Kidney epithelial cell (primary cell): ENCODE measurements at places on chromosomes 3 and 15. TPM values are rescaled to one million over a fixed set of nuclear protein-coding genes. Genes with fewer than 3 reads are reported as not detected.

DNA sequence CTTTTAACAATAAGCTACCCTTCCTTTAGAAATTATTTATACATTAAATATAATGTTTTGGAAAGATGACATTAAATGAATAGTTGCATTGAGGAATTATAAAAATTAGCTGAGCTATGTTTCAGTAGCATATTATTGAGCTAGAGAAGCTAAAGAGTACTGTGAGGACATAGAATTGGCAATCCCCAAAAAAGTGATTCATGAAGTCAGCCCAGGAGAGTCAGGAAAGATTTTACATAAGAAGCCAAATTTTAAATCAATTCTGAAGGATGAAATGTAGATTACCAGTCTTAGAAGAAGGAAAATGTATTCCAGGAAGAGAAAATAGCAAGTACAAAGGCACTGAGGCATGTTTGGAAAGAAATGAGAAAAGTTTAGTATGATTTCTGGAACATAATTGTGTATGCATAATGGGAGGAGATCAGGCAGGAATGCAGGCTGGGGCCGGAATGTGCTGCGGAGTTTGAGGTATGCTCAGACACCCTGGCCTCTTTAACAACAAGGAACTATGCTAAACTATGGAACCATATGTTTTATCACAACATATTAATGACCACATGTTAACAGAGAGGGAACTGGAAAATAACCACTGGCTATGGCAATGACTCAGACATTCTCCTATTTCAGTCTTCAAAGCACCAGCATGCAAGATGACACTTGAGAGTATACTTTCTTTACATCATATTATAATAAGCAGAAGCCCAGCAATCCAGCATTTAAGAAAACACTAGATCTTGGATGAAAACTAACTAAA is 103.3 kb upstream of the COL8A1 start:
- peak; percentile 9 for DNase-seq

DNA sequence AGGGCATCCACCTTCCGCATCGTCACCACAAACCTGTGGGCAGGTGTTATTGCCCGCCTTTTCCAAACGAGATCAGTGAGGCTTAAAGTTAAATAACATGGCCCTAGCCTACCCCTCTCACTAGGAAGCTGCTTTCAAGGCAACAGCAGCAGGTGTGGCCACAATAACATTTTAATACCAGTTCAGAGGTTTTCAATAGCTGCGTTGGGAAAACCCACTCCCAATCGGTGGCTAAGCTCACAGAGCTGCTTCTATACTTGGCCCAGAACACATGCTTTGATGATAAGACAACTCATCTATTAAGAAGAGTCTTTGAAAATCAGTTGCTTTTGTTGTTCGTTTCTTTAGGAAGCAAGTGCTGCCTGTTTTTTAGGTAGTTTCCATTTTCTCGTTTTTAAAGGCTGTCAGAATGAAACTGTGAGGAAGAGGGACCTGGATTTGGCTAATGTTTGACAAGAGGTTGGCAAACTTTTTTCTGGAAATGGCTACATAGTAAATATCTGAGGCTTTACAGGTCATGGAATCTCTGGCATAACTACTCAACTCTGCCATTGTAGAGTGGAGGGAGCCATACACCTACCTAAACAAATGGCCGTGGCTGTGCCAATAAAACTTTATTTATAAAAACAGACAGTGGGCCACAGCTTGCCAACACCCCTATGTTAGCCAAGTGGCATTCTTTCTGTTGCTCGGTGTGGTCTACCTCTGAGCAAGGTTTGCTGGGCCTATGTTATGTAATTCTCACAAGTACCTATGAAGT is 179.6 kb downstream of the FEZF2 start:
- DNase-seq: no peak

- DNase-seq: no peak
These were observed 277.2 kb downstream of the CHST2 start for GRCh38 chr3:143396790-143397189.

GRCh38 chr3:69660631-69661030 is 78.6 kb upstream of the MITF start:
- no peak for DNase-seq

DNA sequence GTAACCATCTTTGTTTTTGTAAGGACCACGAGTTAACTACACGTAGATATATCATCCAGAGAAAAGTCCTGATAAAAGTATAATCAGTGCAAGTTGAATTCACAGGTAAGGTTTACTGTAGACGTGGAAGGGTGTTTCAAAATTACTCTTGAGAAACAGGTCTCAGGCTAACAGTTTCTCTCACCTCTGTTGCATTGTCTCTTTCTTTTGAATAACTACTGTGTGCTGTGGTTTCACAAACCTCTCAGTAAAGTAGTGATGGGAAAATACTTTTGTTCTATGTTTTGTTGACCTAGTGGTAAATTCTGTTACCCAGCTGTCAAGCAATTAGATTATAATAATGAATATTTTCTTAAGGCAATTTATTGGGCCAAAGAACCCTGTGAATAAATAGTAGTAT is 75.2 kb downstream of the RBMS3 start:
- no peak for DNase-seq

DNA sequence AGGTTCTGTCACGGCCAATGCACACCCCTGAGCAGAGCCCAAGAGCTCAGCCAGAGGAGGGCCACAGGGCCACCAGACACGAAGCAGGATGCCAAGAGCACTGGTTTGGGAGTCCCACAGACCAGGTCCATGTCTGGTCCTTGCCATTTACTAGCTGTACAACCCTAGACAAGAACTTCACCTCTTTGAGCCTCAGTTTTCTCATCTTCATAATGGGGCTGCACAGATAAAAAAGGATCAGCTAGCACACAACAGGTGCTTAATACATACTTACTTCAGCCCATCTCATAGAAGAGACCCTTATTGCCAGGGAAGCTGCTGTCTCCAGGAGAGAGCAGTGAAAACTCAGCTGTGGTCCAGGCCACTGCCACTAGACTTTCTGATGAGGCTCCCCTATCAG is 152.0 kb downstream of the NUP210 start:
- DNase-seq: no peak

GRCh38 chr3:13308380-13308801 is 111.7 kb downstream of the NUP210 start:
- DNase-seq: peak; percentile 9

DNA sequence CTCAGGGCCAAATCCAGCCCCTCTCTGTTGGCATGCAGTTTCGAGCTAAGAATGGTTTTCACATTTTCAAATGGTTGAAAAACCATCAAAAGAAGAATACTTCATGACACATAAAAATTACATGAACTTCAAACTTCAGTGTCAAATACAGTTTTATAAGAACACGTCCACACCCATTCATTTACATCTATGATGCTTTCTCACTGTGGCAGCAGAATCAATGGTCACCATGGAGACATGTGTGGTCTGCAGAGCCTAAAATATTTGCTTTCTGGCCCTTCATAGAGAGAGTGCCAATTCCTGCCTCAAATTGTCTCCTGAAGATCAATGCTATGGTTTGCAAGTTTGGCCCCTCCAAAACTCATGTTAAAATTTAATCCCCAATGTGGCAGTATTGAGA is 405.8 kb downstream of the OCA2 start:
- DNase-seq: no peak

GRCh38 chr15:85047271-85047948 is 65.8 kb downstream of the PDE8A start:
- peak; percentile 61 for DNase-seq

DNA sequence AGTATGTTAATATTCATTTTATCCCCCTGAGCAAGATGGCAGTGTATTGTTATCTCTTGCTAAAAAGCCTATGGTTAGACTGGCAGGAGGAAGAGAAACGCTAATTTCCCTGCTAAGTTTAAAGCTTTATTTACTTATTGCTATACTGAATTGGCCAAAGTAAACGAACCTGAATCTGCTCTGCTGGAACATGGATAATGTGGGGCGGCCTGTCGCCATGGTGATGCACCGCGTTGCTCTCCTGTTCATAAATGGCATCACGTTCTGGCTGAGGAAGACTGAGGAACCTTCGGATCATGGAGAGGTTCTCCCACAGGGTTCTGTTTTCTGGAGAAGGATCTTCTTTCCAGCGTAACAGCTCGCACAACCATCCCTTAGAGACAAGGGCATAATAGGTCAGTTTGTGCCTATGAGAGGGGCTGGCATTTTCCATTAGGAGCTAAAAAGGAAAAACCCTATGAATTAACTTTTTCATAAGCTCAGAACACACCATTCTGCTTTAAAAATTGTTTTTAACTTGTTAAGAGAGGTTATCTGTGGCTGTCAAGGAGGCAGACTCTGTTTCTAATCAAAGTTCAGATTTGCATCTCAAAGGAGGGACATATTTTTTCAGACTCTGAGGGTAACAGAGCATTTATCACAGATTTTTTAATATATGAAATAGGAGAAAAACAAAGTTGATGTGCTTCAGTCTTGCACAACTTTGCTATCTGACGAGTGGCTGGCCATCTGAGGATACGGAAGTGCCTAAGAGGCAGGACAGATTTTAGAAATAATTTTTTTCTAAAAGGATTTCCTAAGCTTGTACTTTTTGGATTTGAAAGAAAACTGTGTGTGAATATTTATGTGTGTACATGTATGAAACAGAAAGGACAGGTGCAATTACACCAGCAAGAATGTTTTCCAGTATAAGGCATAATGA is 73.1 kb downstream of the SATB1 start:
- DNase-seq: no peak

DNA sequence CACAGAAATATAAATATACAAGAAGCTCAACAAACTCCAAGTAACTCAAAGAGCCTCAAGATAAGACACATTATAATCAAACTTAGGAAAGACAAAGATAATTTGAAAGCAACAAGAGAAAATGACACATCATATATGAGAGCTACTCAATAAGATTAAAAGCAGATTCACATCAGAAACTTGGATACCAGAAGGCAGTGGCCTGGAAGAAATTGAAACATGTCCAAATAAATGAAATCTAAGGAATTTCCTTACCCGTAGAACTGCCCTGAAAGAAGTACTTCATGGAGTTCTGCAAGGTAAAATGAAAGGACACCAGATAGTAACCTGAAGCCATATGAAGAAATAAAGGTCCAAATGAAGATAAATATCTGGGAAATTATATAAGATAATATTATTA is 113.9 kb downstream of the LSAMP start:
- DNase-seq: no peak

The MOBP gene
- 0.08 and 0.75 TPM in 2 replicates for total RNA-seq

The MKRN2OS gene
- total RNA-seq: 0.14 and 1.3 TPM in 2 replicates

The ACOX2 gene
- total RNA-seq: 0.38 and 0.41 TPM in 2 replicates

The STT3B gene
- total RNA-seq: 106 and 110 TPM in 2 replicates

The CP gene
- total RNA-seq: 0.07 TPM in 1 of 2 replicates, not detected in the other

The LINGO1 gene
- total RNA-seq: 1.2 and 4.8 TPM in 2 replicates

The SMAD6 gene
- total RNA-seq: 8.3 and 9.0 TPM in 2 replicates

The HTR3E gene
- total RNA-seq: not detected in 2 replicates
